ENCODE measurements at places on chromosomes 13 and 19.
A peak's percentile ranks its signal among the peaks of the same experiment; 100 is the strongest.

- DNase-seq, result no peak
- H3K4me1 ChIP-seq, result peaks cover 24% of the 10 kb centered on the region
- H3K27me3 ChIP-seq, result no peaks in the 10 kb centered on the region
- H3K36me3 ChIP-seq, result peaks cover 4% of the 10 kb centered on the region
Measured at GRCh38 chr19:38033658-38034491, 126.9 kb downstream of the SIPA1L3 start.

DNA sequence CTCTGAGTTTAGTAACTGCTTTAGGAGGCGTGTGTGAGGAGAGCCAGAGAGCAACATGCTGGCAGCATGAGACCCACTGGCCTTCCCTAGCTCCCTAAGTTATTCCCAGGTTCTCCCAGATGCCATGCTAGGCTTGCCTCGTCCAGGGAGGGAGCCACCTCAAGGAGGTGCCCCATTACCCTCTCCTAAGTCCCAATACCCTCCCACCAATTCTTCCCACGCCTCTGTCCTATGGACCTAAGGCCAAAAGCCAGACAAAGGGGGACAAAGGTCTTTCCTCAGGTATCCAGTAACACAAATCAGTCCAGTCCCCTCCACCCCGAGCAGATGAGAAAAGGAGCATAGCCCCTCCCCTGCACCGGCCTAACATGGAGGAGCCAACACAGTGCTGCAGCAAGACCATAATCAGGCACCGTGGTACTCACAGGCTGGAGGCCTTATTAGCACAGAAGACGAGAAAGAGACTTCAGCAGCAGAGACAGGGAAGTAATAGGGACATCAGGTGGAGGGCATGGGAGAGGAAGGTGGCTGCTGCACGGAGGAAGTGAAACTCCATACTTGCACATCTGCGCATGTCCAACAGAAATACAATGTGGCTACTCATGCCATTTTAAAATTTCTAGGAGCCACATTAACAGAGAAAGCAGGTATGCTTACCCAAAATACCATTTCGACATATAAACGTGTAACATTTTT is 46.3 kb downstream of the BRD4 start:
- peaks cover 100% of the 10 kb centered on the region for H3K4me1 ChIP-seq
- no peaks in the 10 kb centered on the region for H3K27me3 ChIP-seq
- no peak overlapping the region for H3K4me3 ChIP-seq
- peak overlapping the region; percentile 4 for H3K27ac ChIP-seq

GRCh38 chr13:77919246-77919920 is 752 bp upstream of the EDNRB start:
- peak; percentile 64 for DNase-seq
- peaks cover 17% of the 10 kb centered on the region for H3K27me3 ChIP-seq
- H3K4me1 ChIP-seq, result peaks cover 18% of the 10 kb centered on the region
- H3K36me3 ChIP-seq, result no peaks in the 10 kb centered on the region
- peak overlapping the region; percentile 75 for H3K4me3 ChIP-seq

- H3K36me3 ChIP-seq, result no peaks in the 10 kb centered on the region
- peaks cover 41% of the 10 kb centered on the region for H3K4me1 ChIP-seq
- no peak overlapping the region for H3K27ac ChIP-seq
- H3K4me3 ChIP-seq, result no peak overlapping the region
Measured at GRCh38 chr19:1752009-1752756, 1.1 kb upstream of the ONECUT3 start.

- peaks cover 18% of the 10 kb centered on the region for H3K4me1 ChIP-seq
- DNase-seq, result peak; percentile 59
- H3K27ac ChIP-seq, result peak within 1 kb of the TSS; percentile 85
Measured at GRCh38 chr13:77918391-77919245, at the start of gene EDNRB. Gene EDNRB (minus strand): TSS chr13:77918831. CDS start chr13:77918573, 258 bp downstream.

DNA sequence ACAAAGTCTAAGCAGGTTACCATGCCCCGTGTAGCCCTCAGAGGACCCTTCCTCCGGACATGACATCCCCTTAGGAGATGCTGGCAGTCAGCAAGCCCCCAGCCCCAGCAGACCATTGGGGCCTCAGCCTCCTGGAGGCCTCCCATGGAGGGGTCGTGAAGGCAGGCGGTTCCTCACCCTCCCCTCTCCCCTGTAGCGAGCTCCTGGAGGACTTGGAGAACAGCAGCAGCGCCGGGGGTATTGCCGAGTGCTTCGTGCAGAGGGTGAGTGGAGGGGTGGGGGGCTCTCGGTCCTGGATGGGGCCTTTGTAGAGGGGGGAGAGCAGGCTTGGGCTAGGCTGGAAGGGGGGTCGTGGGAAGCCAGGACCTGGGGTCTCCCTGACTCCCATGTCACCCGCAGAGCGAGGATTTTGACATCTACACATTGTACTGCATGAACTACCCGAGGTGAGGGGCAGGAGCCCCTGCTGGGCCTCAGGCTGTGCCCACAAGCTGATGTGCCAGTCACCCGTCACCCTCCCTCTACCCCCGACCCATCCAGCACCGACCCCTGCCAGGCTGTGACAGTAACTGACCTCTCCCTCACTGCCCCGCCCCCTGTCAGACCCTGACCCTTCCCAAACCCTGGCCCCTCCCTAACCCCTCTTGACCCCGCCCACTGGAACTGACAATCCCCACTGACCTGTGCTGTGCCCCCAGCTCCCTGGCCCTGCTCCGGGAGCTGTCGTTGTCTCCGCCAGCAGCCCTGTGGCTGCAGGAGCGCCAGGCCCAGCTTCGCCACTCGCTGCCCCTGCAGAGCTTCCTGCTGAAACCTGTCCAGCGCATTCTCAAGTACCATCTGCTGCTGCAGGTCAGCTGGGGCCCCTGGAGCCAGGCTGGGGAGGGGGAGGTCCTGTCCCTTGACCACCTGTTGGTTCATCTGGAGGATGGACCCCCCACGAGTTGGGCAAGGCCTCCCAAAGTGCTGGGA is 4.0 kb downstream of the PLEKHG2 start:
- H3K4me3 ChIP-seq, result peak overlapping the region; percentile 87
- no peak overlapping the region for H3K27ac ChIP-seq
- H3K36me3 ChIP-seq, result peaks cover 46% of the 10 kb centered on the region
- H3K4me1 ChIP-seq, result peaks cover 53% of the 10 kb centered on the region
- DNase-seq, result no peak
- no peaks in the 10 kb centered on the region for H3K27me3 ChIP-seq

DNA sequence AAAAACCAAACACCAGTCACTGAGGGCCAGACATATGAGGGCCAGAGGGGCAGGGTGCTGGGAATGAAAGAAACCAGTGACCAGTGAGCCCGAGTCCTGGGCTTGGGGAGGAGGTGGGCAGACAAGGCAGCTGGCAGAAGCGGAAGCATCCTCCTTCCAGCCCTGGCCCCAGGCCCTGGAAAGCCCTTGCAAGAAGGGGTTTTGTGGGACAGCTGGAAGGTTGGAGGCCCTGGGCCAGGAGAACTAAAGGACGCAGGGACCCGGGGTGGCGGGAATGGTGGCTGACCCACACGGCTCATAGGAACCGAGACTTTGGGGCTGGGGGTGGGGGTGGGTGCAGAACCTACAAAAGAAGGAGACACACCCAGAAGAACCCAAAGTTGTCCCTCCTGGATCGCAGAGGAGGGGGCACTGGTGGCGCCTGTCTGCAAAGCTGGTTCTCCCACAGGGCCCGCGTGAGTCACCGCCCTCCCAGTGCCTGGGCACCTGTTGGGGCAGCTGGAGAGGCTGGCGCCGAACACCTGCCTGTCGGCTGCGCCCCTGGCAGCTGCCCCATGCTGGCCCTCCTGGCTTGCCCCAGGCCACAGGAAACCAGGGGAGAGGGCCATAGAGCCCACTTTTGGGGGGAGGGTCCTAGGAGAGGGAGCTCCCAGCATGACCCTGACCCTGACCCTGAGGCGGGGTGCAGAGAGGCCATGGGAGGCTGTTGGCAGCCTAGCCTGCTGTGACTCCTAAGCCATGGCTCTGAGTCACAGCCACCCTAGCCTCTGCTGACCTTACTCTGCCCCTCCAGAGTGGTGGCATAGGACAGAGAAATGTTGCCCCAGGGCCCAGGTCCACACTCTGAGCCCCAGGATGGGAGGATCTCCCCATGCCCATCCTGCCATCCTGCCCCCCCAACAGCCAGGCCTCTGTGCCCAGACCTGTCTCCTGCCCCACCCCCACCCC is 802 bp downstream of the DMPK start:
- peak overlapping the region; percentile 75 for H3K4me3 ChIP-seq
- no peaks in the 10 kb centered on the region for H3K27me3 ChIP-seq
- peak overlapping the region; percentile 94 for H3K27ac ChIP-seq
- peaks cover 78% of the 10 kb centered on the region for H3K4me1 ChIP-seq
- H3K36me3 ChIP-seq, result peaks cover 41% of the 10 kb centered on the region

DNA sequence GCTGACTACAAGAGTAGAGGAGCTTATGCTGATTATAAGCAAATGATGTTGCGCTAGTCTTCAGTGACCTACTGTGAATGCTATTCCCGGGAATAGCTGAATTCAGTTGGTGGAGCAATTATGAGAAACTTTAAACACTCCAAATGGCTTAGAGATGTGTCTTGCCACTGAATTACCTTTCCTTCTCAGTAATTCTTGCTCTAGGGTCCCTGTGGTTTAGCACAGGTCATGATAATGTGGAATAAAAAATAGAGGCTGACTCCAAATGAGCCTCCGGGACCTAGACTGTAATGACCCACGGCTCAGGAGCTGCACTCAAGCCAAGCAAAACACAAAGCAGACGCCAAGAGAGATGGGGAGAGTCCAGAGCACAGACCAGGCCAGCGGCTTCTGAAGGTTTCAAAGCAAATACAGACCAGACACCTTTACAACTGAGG is 124.7 kb downstream of the RGCC start:
- no peak for DNase-seq
- H3K27me3 ChIP-seq, result no peaks in the 10 kb centered on the region
- peaks cover 14% of the 10 kb centered on the region for H3K4me1 ChIP-seq
- H3K27ac ChIP-seq, result no peak overlapping the region
- H3K4me3 ChIP-seq, result no peak overlapping the region
- peaks cover 36% of the 10 kb centered on the region for H3K36me3 ChIP-seq

DNA sequence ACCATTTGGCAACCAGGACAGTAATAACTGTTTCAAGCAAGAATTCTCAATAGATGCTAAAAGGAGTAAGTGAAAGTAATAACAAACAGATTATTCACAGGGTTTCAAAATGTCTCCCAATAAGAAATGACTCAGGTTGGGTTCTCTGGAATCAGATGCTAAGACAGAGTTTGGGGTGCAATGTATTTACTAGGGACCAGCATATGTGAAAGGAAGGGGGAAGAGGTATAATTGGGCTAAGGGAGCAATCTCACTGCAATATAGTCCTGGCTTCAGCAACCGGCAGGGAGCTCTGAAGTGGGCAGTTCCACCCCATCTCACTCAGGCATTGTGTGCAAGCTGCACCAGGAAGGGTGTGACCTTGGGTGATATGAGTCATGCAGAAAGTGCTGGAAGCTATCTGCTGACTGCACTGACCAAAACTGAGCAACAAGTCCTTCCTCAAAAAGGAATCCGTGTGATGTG is 23.4 kb downstream of the ZDHHC20 start:
- peak; percentile 31 for DNase-seq
- H3K36me3 ChIP-seq, result peaks cover 11% of the 10 kb centered on the region
- H3K27me3 ChIP-seq, result no peaks in the 10 kb centered on the region
- H3K4me1 ChIP-seq, result peaks cover 21% of the 10 kb centered on the region

DNA sequence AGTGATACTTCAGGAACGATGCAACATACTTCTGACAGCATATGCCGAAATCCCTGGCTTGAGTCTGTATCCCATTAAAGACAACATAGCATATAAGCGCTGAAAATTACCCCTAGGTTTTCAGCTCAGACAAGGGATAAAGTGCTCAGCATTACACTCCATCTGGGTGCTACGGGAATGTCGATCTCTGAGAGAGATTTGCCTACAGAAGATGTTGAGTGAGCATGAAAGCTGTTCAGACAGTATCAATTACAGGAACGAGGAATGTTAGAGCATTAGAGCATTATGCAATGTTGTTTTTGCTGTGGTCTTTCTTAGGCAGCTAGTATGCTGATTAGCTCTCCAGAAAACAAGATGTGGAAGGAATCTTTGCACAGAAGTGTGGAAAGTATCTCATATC is 484.5 kb downstream of the LIG4 start:
- no peaks in the 10 kb centered on the region for H3K36me3 ChIP-seq
- H3K4me3 ChIP-seq, result no peak overlapping the region
- H3K4me1 ChIP-seq, result no peaks in the 10 kb centered on the region
- DNase-seq, result no peak
- H3K27ac ChIP-seq, result no peak overlapping the region

DNA sequence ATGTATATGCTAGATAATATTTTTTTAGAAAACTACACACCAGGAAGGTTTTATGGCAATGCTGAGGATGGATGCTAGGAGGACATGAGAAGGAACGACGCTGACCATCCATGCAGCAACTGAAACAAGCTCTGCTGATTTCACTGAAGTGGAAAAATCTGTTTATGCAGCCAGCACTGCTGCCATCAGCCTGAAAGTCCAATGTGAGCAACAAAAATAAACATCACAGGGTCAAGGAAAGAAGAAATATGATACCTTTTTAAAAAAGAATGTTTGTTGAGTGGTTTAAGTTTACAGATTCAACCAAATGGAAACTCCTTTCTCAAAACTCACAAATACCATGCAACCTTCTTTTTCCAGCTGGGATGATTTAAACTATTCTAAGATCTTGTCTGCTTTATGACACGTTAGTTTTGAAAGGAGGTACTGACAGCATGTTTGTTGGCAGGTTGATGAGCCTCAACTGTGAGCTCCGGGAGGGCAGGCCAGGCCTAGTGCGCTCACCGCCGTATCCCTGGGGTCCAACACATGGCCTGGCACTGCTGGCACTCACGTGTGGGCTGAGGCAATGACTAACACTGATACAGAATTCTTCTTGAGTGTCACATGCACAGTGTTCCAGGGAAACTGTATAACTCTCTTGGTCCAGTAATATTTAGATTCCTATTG is 46.8 kb downstream of the LATS2 start:
- H3K27me3 ChIP-seq, result no peaks in the 10 kb centered on the region
- no peak overlapping the region for H3K4me3 ChIP-seq
- H3K36me3 ChIP-seq, result no peaks in the 10 kb centered on the region
- peak; percentile 66 for DNase-seq
- peaks cover 93% of the 10 kb centered on the region for H3K4me1 ChIP-seq

GRCh38 chr13:32752997-32753606 is 166.8 kb downstream of the PDS5B start:
- no peaks in the 10 kb centered on the region for H3K4me1 ChIP-seq
- DNase-seq, result no peak
- no peaks in the 10 kb centered on the region for H3K27me3 ChIP-seq
- H3K36me3 ChIP-seq, result peaks cover 29% of the 10 kb centered on the region
- H3K4me3 ChIP-seq, result no peak overlapping the region

GRCh38 chr19:48218997-48219396 is 36.7 kb downstream of the CARD8 start:
- no peak overlapping the region for H3K4me3 ChIP-seq
- H3K27me3 ChIP-seq, result no peaks in the 10 kb centered on the region
- no peak for DNase-seq
- no peaks in the 10 kb centered on the region for H3K4me1 ChIP-seq
- no peak overlapping the region for H3K27ac ChIP-seq
- peaks cover 79% of the 10 kb centered on the region for H3K36me3 ChIP-seq

DNA sequence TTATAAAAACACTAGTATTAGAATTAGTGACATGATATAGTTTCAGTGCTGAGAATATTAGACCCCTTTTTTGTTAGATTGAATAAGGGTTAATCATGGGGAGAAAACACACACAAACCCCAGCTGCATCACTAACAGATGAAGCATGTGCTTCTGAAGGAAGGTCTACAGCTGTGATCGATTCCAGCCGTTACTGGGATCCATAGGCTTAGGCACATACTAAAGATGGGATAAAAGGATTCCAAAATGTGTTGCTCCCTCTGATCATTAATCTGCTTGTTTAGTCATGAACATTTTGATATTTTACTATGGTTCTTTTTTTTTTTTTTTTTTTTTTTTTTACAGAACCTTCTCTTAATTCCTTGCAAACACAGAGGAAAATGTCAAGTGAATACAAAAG is 1591.3 kb downstream of the EFNB2 start:
- no peak for DNase-seq
- no peak overlapping the region for H3K27ac ChIP-seq
- H3K4me1 ChIP-seq, result no peaks in the 10 kb centered on the region

Data from left ventricle myocardium inferior (tissue), 1 donor.